Chondrocyte (in vitro differentiated cells): ENCODE measurements at places on chromosomes 16 and 17. TPM values are rescaled to one million over a fixed set of nuclear protein-coding genes. Genes with fewer than 3 reads are reported as not detected.
A peak's percentile ranks its signal among the peaks of the same experiment; 100 is the strongest.

- DNase-seq, result no peak
These were observed 38.0 kb upstream of the DHX40 start for GRCh38 chr17:59527325-59527917.

The TMC6 gene
- total RNA-seq, result 12.4 to 19.6 TPM (median 17.5 TPM) in 3 replicates

The C1QTNF8 gene
- not detected in 3 replicates for total RNA-seq

GRCh38 chr17:50203604-50204345 is 2.3 kb upstream of the COL1A1 start:
- no peak for DNase-seq

- DNase-seq, result no peak
These were observed 1.1 kb downstream of the IL17C start for GRCh38 chr16:88639231-88640038.

GRCh38 chr17:58328195-58329034 is at the start of gene TSPOAP1:
TSS of gene TSPOAP1 (minus strand) at chr17:58328795. CDS start at chr17:58327920, 875 bp downstream.
- DNase-seq, result peak; percentile 78

GRCh38 chr17:27407916-27408864 is 48.1 kb upstream of the KSR1 start:
- DNase-seq, result peak; percentile 78

GRCh38 chr16:1979271-1980029 is 1.8 kb downstream of the NOXO1 start:
- no peak for DNase-seq

- no peak for DNase-seq
These were observed 217.8 kb upstream of the IRX3 start for GRCh38 chr16:54504372-54504771.

DNA sequence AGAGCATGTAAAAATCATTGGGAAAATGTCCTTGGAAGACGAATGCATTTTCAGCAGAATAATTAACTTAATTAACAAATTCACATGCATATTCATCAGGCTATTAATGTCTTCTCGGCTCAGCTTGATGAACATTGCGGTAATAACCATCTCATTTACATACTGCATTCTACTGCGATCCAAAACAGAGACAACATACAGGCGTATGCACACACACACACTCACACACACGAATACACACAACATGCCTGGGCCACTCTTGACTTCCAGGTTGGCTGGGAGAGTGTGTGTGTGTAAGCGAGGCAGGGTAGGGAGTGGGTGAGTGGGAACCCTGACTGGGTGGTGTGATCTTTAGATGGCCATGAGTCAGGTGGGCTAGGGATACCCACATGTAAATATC is 44.7 kb downstream of the NEUROD2 start:
- no peak for DNase-seq

DNA sequence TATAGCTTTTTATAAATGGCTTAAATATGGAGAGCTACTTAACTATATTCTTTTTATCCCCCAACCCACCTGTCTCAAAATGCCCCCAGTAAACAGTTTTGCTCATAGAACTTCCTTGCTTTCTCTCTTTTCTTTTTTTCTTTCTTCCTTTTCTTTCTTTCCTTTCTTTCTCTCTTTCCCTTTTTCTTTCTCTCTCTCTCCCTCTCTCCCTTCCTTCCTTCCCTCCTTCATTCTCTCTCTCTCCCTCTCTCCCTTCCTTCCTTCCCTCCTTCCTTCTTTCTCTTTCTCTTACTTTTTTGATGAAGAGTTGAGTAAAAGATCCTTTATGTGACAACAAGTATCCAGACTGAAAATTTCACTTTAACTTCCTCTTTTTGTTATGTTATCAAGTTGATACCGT is 48.2 kb downstream of the KCNJ2 start:
- DNase-seq, result no peak

- peak; percentile 59 for DNase-seq
These were observed 75.8 kb upstream of the ZNF469 start for GRCh38 chr16:88306860-88307545.

- no peak for DNase-seq
These were observed 5.9 kb downstream of the GIT1 start for GRCh38 chr17:29583324-29584248.

DNA sequence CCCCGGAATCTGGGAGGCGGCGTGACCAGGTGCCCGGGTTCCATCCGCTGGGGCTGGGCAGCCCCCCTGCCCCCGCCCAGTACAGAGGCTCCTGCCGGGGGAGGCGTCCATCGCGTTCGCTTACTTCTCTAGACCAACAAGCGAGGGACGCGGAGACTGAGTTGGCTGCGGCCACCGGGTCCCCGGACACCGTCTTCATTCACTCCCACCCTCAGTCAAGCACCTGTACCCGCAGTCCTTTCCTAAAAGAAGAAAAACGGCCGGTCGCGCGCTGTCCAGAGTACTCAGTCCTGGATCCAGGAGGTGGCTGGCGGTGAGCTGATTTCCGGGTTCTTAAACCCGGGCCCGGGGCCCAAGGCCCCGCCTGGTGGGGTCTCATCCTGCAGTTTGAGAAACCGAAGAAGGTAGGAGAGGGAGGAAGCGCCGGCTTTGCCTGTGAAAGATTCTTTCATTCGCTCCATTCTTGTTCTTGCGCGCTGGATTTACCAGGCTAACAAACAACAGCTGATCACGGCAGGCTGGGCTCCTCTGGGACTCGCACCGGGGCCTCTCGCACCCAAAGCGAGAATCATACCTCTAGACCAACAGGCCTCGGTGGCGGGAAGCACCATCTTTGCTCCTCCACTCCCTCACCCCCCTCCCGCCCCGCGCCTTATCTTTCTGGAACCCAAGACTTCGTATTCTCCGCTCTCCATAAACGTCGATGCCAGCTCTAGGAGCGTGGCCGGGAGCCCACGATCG is 17.4 kb upstream of the OR1F1 start:
- DNase-seq, result peak; percentile 63

GRCh38 chr17:3870871-3871306 is 22.0 kb downstream of the CAMKK1 start:
- DNase-seq, result no peak

DNA sequence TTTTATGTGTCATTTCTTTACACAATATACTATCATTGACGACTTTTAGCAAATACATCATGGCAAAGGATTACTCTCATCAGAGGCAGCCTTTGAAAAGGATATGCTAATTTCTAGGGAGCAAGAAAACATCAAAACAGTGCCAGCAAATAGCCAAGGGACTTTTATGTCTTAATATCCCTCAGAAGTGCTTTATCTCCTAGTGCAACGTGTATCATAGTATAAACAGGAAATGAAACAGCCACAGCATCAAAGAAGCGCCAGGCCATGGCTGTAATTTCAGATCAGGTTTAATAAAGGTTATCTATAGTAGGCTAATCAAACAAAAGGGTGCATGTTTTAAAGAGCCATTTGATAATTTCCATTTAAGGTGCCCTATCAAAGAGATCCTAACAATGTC is 159.9 kb downstream of the AXIN2 start:
- DNase-seq, result no peak

The REXO5 gene
- 2.9 to 6.9 TPM (median 4.0 TPM) in 3 replicates for total RNA-seq

The AMZ2 gene
- total RNA-seq, result 66.5 to 80.4 TPM (median 78.2 TPM) in 3 replicates

- no peak for DNase-seq
These were observed 37.7 kb upstream of the ABCA6 start for GRCh38 chr17:69179227-69179952.

DNA sequence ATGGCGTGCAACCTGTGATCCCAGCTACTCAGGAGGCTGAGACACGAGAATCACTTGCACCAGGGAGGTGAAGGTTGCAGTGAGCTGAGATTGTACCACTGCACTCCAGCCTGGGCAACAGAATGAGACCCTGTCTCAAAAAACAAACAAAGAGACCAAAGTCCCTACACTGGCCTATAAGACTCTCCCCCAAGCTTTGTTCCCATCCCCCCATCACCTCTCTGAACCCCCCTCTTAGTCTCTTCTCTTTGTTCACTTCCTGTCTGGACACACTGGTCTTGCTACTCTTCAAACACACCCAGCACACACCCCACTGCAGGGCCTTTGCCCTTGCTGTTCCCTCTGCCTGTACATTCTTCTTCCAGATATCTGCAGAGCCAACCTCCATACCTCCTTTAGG is 7.8 kb upstream of the SCNN1B start:
- DNase-seq, result no peak

The NOG gene
- 1.4 to 2.0 TPM (median 1.4 TPM) in 3 replicates for total RNA-seq

The KCNJ16 gene
- total RNA-seq, result 0.17 TPM in 1 of 3 replicates, not detected in the others

GRCh38 chr17:13437966-13438779 is 163.6 kb downstream of the HS3ST3A1 start:
- DNase-seq, result no peak

DNA sequence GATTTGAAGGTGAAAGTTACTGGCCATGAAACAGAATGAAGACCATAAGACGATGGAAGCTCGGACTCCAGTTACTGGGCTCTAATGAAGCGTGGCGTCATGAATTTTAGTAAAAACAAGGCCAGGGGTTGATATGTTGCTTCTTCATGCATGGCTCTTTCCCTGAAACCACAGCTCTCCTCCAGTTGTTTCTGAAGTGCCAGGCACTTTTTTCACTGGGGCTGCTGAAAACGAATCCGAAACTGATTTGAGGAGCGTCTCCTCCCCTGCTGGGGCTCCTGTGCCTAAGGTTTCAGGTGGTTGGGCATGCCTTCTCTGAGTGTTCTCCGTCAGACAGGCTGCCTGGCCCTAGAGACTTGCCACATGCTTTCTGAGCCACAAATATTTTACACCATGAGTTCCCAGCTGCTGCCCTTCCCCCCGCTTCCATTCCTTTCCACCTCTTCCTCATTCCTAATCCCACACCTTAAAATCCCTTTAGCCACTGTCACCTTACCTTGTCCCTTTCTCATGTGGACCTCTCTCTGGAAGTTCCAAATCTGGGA is 3.7 kb upstream of the MYL4 start:
- no peak for DNase-seq
